AG08395 (cell line): ENCODE measurements at places on chromosomes 2 and 18.

DNA sequence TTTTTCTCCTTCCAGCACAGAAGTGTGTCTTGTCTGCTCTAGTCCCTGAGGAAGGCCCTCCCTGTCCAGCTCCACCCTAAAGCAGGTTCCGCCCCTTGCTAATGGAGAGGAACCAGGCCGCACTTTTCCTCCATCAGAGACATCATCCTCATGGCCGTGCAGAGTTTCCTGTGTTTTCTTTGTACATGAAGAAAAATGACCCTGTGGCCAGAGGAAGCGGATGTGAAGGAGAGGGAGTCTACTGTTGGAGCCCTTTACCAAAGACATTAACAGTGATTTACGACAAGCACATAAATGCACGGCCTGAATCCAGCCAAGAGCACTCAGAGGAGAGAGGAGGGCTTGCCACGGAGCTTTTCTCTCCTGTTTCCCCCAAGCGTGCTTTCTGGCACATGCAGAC, 109.5 kb downstream of the RNF144A start:
- no peak for DNase-seq

GRCh38 chr18:22469061-22469734, 51.5 kb upstream of the CTAGE1 start:
- DNase-seq = no peak

DNA sequence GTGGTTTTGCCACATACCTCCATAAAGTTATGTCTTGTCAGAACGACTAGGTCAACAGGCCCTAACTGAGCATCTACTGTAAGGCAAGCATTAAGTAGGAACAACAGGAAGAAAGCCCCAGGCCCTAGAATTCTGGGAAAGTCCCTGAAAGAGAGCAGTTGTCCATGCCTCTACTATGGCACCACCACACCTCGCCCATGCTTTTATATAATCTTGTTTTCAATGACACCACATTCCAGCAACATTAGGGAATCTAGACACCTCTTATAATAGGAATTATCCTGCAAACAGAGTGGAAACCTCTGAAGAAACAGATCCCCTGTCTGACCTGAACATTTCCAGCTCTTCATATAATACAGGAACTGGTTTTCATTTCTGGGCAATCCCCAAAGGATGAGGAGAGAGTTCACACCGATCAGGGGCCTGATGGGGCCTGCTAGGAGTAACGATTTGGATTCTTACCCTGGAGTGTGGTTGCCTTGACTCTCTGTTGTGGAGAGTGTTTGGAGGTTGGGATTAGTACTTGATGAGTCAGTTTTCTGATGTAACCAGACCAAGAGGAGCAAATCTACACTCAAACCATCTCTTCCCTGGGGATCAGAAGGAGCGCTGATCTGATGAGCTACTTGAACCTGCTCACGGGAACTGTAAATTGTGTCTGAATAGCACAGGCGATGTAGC, 31.9 kb upstream of the CEP68 start:
- DNase-seq = peak; percentile 88

GRCh38 chr2:236774171-236774570, 204.5 kb downstream of the ACKR3 start:
- DNase-seq = no peak

DNA sequence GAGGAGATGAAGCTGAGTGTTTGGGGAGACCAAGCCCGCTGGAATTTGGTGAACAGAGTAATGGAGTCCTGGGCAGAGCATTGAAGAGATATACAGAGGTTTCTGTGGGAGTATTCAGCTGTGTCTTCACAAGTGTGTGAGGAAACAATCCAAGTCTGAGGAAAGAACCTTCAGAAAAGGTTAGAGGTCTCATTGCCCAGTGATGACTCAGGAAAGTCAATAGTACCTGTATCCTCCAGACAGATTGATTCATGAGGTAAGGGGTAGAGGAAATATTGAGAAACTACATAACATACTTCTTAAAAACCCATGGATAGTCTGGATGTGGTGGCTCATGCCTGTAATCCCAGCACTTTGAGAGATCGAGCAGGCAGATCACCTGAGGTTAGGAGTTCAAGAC, 392.3 kb downstream of the GALNT13 start:
- peak; percentile 1 for DNase-seq

DNA sequence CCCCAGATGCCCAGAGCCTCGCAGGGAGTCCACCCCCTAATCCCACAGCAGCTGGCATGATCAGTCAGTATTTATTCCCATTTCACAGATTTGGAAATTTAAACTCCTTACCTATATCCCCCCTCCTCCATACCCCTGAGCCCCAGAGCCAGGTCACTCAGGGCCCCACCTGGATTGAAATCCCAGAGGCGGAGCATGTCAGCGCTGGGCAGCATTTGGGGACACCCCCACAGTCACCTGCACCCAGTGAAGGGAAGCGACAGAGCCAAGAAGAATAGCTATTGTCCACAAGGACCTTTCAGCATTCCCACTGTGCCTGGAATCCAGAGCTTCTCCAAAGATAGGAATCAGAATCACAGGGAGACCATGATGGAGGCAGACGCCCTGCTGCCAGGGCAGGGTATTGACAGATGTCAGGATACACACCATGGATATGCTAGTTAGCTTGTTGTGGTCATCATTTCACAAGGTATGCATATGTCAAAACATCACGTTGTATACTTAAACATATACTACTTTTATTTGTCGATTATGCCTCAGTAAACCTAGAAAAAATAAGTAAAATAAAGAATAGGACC, 968 bp upstream of the ASTL start:
- no peak for DNase-seq

- DNase-seq = no peak
Measured at GRCh38 chr2:38499548-38500282, 103.0 kb downstream of the HNRNPLL start.

- no peak for DNase-seq
Measured at GRCh38 chr2:140416577-140416976, 1636.4 kb upstream of the NXPH2 start.

DNA sequence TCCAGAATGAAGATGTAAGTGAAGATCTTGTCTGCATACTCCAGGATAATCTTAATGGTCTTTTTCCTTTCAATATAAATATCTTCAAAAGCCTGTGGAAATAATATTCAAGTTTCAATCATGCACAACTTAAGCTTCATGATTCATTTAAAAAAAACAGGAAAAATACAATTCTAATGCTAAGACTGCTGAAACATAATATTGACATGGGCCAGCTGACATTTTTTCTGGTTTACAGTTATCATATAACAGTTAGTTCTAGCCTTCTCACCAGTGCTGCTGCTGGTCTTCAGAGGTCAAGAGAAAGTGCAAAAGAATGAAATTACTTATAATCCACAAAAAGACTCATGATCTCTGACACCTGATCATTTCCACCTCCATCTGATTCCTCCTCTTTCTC, 110.4 kb upstream of the SCN1A start:
- DNase-seq = no peak

- DNase-seq = no peak
Measured at GRCh38 chr2:208643145-208643544, 236.6 kb downstream of the PTH2R start.

DNA sequence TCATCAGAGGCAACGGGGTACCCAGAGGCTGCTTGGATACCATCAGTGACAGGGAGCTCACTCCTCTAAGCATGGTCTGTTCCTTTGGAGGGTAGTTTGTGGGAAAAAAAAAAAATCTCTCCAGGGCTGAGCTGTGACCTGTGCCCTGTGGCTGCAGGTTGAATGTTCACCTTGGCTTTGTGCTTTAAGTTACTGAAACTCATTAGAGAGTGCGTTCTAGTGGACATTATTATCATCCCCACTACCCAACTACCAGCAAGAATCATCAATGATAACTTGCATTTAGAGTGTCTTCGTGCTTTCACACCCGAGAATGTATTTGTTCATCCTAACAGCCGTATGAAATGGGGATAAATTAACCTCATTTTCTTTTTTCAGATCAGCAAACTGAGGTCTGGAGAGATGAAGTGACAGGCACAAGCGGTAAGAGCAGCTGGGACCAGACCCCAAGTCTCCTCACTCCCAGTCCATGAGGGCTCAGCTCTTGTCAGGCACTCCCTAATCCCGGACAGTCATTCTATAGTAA, 157.5 kb upstream of the MYCN start:
- no peak for DNase-seq

DNA sequence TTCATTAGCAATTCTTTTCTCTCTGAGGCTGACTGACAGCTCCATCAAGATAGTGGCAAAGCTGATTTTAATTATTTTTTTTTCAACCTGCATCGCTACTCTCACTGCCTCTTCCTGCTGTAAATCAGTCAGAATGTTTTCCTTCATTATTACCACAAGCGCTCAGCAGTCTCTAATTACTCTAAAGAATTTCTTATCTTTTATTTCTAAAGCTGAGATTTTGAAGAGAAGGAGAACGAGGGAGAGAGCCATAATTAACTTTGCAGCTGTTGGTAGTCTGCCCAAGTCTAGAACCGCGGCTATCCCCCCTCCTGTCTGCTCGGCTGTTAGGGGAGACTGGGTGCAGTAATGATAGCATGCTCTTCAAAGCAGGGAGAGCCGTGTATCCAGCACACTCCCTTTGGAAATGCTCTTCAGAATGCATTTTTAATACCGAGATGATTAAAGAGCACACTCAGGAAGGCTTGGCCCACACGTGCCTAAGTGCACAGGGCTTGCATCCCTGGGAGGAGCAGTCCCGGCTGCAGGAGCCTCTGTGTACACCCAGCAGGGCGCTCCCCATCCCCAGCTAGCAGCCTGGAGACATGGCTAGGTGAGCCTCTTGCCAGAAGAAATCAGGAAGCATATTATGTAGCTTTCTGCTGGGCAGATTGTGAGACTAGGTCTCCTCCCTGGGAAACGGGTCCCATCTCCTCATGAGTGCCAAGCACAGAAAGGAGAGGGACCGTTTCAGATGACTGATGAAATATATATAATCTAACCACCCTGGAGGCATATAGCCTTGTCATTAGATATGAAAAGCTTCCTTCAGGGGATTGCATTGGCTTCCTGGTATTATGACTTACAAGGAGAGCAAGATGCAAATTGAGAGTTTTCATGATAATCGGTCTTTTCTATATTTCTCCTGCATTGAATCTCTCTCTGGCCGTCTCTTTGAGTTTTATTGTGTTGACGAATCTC, 555.2 kb downstream of the CMPK2 start:
- DNase-seq = no peak

DNA sequence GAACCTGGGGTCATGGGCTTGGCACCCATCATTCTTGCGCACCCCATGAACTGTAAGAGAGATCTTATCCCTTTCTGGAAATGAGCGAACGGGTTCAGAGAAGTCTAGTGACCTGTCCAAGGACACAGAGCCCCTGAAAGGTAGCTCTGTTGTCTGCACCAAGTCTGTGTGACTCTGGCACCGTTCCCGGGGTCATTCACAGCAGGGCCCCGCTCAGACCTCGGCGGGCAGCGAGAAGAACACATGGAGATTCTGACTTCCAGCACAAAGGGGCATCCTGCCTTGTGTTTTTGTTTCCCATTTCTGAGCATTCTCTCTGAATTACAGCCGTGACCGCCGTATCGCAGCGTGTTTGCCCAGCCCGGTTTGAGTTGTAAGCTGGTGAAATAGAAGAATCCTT, 231.7 kb downstream of the KLHL29 start:
- no peak for DNase-seq

- no peak for DNase-seq
Measured at GRCh38 chr18:9861933-9862332, 23.8 kb upstream of the TXNDC2 start.

- DNase-seq = no peak
Measured at GRCh38 chr2:156695020-156695419, 258.8 kb downstream of the GPD2 start.

GRCh38 chr2:64349131-64349530, 104.8 kb upstream of the LGALSL start:
- no peak for DNase-seq

GRCh38 chr2:143704451-143705106, 575.4 kb downstream of the ARHGAP15 start:
- no peak for DNase-seq
